Neuronal stem cell (in vitro differentiated cells): ENCODE measurements at places on chromosomes 16 and 17.

GRCh38 chr17:64739316-64740058 is 77.4 kb upstream of the SMURF2 start:
- no peaks in the 10 kb centered on the region for H3K27me3 ChIP-seq
- peak overlapping the region; percentile 30 for H3K27ac ChIP-seq
- H3K4me1 ChIP-seq, result peaks cover 8% of the 10 kb centered on the region
- no peaks in the 10 kb centered on the region for H3K36me3 ChIP-seq
- DNase-seq, result no peak

DNA sequence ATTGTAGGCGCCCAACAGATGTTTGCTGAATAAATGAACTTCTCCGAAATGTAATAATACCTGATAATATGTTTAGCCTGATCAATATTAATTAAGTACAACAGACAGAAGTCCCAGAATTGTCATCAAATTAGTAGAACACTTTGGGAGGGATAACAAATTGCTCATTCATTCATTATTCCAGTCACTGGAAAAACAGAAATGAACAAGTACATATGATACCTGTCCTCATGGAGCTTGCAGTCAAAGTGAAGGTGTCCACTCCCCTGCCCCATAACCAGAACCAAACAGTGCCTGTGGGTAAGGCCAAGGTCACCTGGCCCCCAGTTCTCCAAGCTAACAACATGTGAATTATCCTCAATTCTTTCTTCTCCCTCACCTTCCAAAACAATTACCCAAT is 42.8 kb downstream of the MYO1D start:
- peaks cover 15% of the 10 kb centered on the region for H3K27me3 ChIP-seq
- no peak overlapping the region for H3K4me3 ChIP-seq
- no peaks in the 10 kb centered on the region for H3K36me3 ChIP-seq
- no peak overlapping the region for H3K27ac ChIP-seq
- no peaks in the 10 kb centered on the region for H3K4me1 ChIP-seq

DNA sequence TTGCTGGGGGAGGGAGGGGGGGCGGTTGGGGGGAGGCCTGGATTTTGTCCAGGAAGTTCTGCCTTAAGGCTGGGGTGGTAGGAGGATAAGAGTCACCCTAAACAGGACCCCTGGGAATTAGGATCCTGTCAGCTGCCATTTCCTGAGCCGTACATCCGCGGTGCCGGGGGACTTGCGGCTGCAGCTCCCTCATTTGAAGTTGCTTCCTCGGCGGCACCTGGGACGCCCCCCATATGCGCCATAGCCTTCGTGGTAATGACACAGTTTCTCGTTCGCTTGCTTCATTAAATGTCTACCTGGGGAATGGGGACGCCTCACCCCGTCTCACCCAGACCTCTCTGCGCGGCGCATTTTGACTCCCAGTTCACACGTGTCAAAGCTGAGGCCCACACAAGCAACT is 55.1 kb upstream of the PABPN1L start:
- H3K27ac ChIP-seq, result no peak overlapping the region
- peaks cover 56% of the 10 kb centered on the region for H3K27me3 ChIP-seq
- H3K4me3 ChIP-seq, result no peak overlapping the region
- no peaks in the 10 kb centered on the region for H3K36me3 ChIP-seq

- no peaks in the 10 kb centered on the region for H3K27me3 ChIP-seq
- H3K4me1 ChIP-seq, result no peaks in the 10 kb centered on the region
- no peak for DNase-seq
- H3K4me3 ChIP-seq, result no peak overlapping the region
- H3K27ac ChIP-seq, result no peak overlapping the region
These were observed 1.1 kb downstream of the CCL13 start for GRCh38 chr17:34357398-34357797.

DNA sequence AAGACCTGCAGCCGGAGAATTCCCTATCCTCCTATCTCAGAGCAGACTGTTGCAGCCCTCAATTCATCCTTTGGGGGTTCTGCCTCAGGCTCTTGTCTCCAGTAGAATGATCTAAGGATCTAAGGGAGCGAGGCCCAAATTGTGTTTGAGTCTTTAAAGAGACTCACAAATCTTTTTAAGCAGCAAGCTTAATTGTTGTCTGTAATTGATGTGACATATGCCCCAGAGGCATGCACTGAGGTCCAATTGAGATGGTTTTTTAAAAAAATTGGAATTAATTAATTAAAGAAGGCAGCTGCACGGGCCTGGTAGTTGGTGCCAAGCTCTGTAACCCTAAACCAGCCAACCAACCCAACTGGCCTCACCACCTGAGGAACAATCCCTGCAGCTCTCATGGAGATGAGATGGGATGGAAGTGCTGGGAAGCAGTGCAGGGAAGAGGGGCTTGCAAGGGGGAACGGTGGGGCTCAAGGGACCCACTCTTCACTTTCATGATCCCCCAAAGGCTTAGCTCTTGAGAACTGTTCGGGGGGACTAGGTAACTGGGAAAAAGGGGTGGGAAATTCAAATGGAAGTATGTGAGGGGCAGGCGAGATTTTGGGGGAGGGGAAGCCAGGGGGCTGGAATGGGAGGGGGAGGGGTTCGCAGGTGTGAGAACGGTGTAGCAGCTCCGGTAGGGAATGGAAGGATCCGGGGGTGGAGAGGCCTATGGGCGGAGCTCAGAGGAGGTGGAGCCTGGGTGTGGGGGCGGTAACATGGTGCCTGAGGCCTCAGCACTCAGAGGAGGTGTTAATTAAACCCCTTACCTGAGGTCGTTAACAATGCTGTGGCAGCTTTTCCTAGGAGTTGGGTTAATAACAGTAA is 9.2 kb upstream of the ZNF652 start:
- no peaks in the 10 kb centered on the region for H3K27me3 ChIP-seq
- H3K27ac ChIP-seq, result no peak overlapping the region
- H3K4me3 ChIP-seq, result no peak overlapping the region
- no peaks in the 10 kb centered on the region for H3K4me1 ChIP-seq
- H3K36me3 ChIP-seq, result no peaks in the 10 kb centered on the region

GRCh38 chr17:8436169-8436843 is 622 bp downstream of the NDEL1 start:
- H3K36me3 ChIP-seq, result peaks cover 3% of the 10 kb centered on the region
- H3K27ac ChIP-seq, result peak overlapping the region; percentile 86
- H3K4me3 ChIP-seq, result peak overlapping the region; percentile 80
- H3K27me3 ChIP-seq, result no peaks in the 10 kb centered on the region
